ENCODE measurements at places on chromosomes 2 and 18.

DNA sequence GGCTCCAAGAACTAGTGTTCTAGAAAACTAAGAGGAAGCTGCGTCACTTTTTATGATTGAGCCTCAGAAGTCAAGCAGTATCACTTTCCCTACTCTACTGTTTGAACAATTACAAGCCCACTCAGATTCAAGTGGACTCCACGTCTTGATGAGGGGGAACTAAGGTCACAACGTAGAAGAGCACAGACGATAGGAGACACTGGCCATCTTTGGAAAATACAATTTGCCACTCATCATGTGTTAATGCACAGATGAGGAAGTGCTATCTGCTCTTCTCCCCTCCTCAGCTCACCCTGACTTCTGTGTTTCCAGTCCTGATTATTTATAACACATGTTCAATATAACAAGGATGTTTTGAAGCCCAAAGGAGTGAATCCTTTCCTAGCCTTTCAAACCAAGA is 76.1 kb upstream of the CYP1B1 start:
- DNase-seq, result no peak

DNA sequence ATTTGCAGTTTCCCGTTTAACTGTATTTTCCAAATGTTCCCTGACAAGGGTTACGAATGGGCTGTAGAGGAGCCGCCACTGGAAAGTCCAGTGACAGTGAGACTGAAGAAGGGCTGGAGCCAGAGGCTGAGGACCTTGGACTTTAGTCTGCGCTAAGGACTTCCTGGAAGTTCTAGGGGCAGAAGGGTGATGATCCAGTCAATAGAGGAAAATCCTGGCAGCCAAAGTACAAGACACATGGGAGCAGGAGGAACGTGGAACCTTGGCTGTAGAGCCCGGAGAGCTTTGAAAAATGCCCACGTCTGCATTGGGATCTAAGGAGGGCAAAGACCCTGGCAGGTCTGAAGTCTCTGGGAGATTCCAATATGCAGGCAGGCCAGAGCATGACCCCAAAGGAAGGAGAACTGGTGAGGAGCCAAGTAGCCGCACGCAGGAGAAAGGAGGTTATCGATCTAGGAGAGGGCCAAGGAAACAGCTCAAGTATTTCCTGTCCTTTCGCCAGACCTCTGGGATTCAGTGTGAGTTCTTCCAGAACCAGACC is 28.5 kb downstream of the MBP start:
- DNase-seq, result no peak

GRCh38 chr18:62521593-62521992 is 1.2 kb upstream of the ZCCHC2 start:
- DNase-seq, result no peak

DNA sequence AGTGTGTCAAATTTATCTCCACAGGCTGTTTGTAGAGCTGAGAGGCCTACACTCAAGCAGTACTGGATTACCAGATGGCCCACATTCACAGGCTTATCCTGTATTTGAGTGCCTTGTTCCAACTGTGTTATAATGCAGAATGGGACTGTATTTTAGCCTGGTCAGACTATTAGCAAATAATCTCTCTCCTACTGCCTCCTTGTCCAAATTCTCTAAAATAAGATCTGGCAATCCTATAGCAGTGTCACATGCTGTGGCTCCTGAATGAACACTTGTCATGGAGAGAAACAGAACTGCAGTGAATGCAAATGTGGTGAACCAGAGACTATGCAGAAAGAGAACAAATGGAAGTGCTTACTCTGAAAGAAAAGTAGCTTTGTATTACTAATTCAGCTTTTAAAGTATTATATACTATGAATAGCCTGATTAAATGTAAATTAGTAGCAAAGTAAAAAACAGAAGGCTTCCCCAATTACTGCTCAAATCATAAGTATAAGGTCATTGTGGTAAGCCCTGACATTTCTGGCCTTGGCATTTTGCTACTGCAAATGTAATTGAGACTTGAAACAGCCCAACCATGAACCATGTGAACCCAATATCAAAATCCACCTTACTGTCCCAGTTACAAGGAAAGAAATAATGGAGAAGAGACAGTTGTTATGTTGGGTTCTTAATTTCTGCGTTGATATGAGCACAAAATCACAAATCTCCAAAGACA is 80.0 kb downstream of the MAP4K3 start:
- no peak for DNase-seq

GRCh38 chr18:3481696-3482210 is 31.8 kb downstream of the TGIF1 start:
- peak; percentile 75 for DNase-seq

- no peak for DNase-seq
Observed at GRCh38 chr2:215731108-215731658, 282.2 kb downstream of the MREG start.

GRCh38 chr2:101698844-101699754 is 1.6 kb downstream of the MAP4K4 start:
- no peak for DNase-seq

DNA sequence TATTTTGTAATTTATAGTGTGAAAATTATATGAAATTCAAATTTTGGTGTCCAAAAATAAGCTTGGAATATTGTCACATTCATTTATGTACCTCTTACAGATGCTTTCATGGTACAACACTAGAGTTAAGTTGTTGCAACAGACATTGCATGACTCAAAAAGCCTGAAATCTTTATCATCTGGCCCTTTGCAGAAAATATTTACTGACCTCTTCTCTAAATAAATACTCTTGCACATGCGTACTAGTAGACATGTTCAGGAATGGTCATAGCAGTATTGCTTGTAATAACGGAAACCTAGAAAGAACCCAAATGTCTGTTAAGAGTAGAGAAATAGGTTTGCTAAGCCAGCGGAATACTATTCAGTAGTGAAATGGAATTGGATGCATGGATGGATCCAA is 60.4 kb downstream of the GALNT1 start:
- no peak for DNase-seq

GRCh38 chr2:128416109-128416785 is 97.6 kb upstream of the HS6ST1 start:
- DNase-seq, result peak; percentile 8

DNA sequence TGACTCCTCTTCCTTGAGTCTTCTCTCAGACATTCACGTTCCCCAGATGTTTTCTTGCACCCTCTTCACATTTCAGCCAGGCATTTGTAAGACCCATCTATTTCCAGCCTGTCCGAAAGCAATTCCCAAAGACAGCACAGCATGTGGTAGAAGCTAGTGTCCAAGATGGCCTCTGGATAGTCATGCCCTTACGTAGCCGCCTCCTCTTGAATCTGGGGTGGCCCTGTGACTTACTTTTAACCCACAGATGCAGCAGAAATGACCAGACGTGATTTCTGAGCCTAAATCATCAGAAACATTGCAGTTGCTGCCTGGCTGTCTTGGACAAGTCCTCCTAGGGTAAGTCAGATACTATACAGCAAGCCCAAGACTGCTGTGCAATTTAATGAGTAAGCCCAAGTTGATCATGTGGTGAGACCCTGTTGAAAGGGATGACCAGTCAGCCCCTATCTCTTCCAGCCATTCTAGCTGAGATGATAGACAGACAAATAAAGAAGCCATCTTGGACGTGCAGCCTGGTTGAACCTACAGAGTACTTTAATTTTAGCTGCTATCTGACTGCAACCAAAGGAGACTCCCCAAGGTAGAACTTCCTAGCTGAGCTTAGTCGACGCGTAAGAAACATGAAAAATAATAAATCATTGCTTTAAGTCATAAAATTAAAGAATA is 12.3 kb downstream of the ARL5A start:
- no peak for DNase-seq

GRCh38 chr2:185502351-185502750 is 236.3 kb upstream of the FSIP2 start:
- no peak for DNase-seq

DNA sequence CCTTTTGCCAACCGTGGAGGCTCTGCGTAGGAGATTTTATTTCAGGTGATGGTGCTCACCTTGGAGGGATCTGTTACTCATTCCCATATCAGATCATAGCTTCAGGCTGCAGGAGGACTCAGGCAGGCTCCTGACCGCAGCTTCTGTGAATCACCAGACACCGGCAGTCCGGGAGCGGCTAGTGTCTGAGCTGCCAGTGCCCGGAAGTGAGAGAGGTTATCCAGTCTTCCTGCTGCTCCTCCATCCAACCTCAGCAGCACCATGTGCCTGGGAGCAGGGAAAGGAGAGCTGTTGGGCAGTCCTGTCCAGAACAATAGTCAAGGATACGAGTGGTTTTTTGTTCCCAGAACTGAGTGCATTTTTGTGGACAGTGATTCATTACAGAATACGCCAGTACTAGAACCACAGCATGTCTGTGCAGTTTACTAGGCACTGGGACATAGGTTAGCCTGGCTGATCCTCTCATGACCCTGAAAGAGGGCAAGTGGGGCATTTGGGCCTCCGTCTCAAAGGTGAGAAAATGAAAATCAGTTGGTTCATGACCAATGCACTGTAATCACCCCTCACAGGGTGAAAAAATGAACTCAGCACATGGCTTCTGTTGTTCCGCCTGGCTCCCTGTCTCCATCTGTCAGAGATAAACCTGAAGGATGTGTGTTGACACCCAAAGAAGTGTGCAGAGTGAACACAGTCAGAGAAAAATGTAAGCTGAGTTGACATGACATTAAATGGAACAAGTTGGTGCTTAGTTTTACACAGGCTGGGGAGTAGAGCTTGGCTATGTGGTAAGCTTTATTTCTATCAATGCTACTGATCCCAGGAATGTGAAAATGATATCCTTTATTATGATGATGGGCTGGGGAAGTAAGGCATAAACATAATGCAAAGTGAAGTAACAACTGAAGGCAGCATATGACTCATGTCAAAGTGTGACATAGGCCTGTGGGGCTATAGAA is 12.2 kb downstream of the FHOD3 start:
- no peak for DNase-seq
